ENCODE measurements at places on chromosomes 12 and 14.

DNA sequence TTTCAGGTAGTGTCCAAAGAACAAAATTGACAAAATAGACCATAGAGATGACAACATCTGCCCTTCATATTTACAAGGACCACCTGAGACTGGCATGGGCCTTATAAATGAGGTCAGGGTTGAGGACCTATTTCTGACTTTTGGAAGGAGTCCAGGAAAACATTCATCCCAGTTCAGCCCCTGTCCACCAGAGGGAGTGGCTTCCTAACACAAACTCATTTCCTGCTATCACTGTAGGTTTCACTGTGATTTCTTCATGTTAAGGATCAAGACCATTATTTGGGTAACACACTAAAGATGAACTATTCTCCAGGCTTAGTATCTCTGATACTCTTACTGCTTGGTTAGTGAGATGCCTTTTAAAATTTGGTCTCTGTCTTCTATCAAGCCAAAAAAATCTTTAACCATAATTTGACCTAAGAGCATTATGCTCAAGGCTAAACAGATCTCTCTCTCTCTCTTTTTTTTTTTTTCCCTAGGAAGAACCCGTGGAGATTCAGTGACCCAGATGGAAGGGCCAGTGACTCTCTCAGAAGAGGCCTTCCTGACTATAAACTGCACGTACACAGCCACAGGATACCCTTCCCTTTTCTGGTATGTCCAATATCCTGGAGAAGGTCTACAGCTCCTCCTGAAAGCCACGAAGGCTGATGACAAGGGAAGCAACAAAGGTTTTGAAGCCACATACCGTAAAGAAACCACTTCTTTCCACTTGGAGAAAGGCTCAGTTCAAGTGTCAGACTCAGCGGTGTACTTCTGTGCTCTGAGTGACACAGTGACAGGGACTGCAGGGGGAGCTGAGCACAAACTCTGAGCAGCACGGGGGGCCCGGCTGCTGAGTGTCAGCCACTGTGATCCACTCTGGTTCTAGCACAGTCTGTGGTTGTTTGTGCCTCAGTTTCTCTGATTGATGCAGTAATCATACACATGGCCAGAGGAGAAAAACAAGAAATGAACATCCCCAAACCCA lies 267.6 kb upstream of the OR4E1 start:
- no peak for DNase-seq

DNA sequence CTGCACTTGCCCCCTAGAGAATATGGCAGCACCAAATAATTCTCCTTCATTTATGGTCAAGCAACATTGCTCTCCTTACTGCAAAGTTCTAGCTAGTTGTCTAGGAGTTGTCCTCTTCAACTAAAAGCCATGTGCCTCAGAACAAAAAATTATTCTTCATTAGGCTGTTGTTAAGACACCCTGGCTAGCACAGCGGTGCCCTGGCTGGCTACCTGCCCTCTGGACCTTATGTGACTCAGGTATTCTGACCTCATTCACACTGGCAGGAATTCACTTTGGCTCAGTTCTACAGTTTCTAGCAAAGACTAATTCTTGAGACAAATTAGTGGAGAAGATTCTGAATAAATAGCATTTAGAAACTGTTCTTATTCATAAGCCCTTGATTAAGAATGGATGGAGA lies 224.4 kb upstream of the KRR1 start:
- no peak for DNase-seq

- peak; percentile 46 for DNase-seq
Observed at GRCh38 chr14:104895786-104896661, 28.7 kb upstream of the PLD4 start.

DNA sequence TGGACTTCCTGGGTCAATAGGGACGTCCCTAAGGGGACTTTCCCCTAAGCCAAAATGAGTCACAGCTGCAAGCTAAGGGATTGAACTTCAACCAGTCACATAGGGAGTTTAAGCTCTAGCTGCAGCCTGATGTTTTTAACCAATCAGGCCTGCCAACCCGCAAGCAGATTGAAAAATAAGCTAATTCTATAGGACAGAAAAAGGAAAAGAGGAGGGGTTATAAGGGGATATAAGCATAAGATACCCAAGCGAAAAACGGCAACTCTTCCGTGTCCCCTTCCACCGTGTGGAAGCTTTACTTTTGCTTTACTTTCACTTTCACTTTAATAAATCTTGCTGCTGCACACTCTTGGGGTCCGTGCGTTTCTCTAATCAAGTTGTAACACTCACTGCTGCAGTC lies 24.4 kb downstream of the ATP23 start:
- DNase-seq: no peak

DNA sequence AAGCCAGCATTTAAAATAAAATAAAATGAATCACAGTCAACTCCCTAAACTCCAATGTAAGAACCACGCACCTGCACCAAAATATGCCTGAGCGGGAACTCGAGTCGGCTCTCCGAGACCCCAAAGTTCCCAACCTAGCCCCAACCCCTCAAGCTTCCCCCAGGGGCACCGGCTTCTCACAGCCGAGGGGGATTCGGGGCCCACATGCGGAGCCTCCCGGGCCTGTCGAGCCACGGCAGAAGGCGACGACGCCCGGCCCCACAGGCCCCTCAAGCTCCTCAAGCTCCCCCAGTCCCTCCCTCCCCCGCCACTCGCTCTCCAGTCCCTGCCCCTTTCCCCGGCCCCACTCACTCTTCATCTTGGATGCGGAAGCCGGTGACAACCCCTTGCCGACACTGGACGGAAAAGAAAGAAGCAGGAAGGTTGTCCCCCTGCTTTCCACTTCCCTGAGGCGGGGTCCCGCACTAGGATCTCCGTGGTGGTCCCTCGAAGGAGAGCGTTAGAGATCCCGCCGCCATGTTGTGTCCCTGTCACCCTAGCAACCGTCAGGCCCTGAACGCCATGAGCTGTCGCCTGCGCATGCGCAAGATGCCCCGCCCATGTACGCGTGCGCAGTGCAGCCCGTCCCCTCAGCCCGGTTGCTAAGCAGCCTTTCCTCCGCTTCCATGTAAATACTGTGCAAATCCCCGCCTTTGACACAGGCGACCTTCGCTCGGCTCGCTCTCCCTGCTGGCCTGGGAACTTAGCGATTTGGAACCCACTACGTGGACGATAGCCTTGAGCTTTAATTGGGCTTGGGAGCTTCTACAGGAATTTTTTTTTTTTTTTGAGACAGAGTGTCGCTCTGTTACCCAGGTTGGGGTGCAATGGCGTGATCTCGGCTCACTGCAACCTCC lies at the start of gene MOK:
TSS of gene MOK (minus strand) at position 554 of the 896 bp plus-strand sequence. CDS start at position 358, 196 bp downstream.
- peak; percentile 99 for DNase-seq

DNA sequence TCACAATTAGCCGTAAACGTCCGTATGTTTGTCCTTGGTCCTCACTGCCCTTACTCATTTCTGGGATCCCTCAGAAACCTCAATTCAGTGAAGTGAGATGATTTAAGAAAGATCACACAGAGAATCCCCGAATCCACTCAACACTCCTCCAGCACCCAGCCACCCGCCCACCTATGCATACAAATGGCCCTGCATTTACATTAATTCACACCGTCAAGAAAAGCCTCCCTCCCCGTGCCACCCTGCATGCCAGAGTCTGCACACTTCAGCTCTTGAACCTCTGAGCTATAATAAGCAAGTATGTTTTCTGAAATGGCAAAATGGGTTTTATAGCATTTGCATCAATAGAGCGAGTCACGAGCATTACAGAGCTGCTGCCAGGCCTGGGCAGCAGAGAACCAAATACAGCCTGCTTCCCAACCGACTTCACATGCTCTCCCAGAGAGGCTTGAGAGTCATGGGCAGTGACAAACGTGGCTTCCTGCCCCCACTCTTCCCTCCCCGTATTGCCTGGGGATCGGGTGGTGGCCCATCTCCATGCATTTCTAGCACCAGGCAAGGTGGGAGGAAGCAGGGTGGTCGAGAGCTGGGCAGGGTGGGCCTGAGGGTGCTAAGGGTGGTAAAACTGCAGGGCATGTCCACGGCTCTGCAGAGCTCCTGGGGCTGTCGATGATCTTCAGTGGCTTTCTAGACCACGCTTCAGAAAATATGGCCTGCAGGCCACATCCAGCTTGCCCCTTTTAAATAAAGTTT lies 177.6 kb downstream of the RIMBP2 start:
- no peak for DNase-seq

GRCh38 chr14:52121441-52121840 lies 52.6 kb upstream of the NID2 start:
- no peak for DNase-seq

GRCh38 chr12:104285740-104286515 lies 17.6 kb upstream of the EID3 start:
- DNase-seq: no peak

GRCh38 chr12:119691202-119691810 lies 23.4 kb downstream of the PRKAB1 start:
- DNase-seq: no peak

GRCh38 chr12:123142921-123143735 lies 7.8 kb downstream of the PITPNM2 start:
- no peak for DNase-seq

GRCh38 chr14:80428171-80428570 lies 216.9 kb upstream of the DIO2 start:
- no peak for DNase-seq

DNA sequence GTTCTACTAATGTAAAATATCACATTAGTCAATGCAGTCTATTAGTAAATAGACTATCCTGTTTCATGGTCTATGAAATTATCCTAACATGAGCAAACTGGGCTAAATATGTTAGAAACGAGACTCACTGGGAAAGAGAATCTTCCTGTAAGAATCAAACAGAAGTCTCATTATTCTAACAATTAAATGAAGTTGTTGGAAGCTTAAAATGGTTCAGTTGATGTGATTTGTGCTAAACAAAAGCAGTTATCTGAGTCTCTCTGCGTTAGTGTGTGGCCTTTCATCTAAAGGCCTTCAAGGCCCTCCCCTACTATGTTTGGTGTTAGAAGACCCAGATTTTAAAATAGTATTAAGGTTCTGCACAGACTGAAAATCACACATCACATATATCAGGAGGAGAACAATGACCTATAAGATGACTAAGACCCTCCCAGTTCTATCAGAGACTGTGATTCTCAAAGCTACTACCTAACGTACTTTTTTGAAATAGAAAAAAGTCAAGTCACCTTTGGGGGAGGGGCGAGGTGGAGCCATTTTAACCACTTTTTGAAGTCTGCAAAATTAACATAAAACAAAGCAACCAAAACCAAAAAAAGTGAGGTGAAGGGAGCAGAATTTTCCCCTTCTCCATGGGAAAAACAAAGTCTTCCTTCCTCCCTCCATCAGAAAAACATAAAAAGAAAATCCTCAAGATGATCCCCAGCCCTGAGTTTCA lies 82.3 kb downstream of the DENND5B start:
- no peak for DNase-seq

DNA sequence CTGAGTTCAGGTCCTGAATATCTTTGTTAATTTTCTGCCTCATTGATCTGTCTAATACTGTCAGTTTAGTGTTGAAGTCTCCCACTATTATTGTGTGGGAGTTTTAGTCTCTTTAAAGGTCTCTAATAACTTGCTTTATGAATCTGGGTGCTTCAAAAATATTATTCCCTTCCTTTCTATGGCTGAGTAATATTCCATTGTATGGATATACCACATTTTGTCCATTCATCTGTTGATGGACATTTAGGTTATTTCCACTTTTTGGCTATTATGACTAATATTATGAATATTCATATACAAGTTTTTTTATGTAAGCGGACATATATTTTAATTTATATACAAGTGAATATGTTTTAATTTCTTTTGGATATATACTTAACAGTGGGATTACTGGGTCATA lies 82.7 kb downstream of the SDR9C7 start:
- no peak for DNase-seq

- no peak for DNase-seq
Observed at GRCh38 chr14:34710744-34711143, 3.6 kb downstream of the CFL2 start.

DNA sequence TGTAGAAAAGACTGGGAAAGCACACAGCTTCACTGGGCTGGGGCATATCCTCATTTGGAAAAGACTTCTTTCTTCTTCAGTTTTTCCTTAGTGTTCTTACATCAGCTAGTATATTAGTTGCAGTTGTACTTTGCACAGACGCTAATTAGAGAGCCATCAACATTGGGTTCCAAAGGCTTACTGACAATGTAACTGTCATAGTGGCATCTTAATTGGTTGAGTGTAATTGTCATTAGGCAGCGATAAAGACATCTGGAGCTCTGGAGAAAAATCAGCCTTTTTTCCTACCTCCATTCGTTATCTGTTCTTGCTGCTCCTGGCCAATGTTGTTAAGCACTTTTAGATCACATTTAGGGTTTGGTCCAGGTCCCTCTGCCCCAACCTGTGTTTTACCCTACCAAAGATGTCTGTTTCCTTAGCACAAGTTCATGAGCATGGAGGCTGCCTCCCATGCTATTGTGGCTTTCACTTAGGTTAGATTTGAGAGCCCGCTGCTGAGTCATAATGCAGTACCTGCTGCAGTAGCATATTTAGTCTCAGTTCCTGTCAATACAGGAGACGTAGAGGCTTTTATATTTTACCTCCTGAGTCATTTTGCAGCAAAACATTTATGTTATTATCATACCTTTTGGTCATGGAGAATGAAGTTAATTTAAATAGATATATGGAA lies 49.2 kb downstream of the FBXW8 start:
- DNase-seq: no peak

DNA sequence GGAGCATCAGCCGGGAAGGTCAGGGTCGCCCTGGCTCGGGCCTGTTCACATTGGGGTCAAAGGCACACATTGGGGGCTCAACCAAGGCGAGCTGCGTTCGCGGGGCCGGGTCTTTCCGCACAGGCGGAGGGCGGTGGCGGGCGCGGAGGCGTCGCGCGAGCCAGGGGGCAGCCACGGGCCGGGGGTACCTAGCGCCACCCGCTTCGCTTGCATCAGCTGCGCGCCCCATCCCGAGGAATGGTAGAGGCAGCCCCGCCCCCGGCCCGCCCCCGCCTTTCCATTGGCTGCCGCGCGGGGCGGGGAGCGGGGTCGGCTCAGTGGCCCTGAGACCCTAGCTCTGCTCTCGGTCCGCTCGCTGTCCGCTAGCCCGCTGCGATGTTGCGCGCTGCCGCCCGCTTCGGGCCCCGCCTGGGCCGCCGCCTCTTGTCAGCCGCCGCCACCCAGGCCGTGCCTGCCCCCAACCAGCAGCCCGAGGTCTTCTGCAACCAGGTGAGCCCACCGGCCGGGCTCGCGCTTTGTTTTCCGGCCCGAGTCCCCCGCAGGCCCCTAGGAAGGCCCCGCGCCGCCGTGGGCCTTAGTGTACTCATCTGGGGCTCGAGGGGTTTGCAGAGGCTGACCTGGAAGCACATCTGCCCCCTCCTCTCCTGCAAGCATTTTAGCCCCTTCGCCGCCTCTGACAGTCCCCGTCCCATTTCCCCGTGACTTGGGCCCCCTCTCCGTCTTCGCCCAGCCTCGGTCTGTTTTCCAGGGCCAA lies at the start of gene ALDH2:
TSS of gene ALDH2 (plus strand) at position 326 of the 754 bp plus-strand sequence. CDS start at position 376, 50 bp downstream.
- peak; percentile 95 for DNase-seq

GRCh38 chr12:542395-543113 lies 82.8 kb downstream of the B4GALNT3 start:
- peak; percentile 81 for DNase-seq

DNA sequence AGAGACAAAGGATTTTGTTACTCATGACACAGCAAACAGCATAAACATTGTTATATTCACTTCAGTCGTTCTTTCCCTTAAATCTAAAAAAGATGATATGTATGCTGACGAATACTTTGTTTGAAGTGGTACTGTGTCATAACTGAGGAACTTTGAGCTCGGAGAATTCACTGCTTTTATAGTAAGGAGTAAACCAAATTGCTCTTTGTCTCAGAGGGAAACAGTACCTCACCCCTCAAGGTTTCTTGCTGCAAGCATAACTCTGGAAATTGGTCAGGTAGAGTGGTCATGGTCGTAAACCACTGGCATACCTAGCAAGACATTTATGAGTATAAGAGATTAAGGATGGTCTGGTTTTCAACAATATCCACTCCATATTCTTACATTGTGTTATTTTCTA lies 160.2 kb upstream of the OR4E1 start:
- no peak for DNase-seq

All from ecto neural progenitor cell (in vitro differentiated cells).